ENCODE measurements at places on chromosomes 7 and 10.
A peak's percentile ranks its signal among the peaks of the same experiment; 100 is the strongest.

- no peaks in the 10 kb centered on the region for H3K4me1 ChIP-seq
- H3K4me3 ChIP-seq = no peak overlapping the region
- H3K27ac ChIP-seq = no peak overlapping the region
- no peaks in the 10 kb centered on the region for H3K36me3 ChIP-seq
- peak; percentile 21 for DNase-seq
Measured at GRCh38 chr10:123548770-123549169, 117.4 kb upstream of the GPR26 start.

DNA sequence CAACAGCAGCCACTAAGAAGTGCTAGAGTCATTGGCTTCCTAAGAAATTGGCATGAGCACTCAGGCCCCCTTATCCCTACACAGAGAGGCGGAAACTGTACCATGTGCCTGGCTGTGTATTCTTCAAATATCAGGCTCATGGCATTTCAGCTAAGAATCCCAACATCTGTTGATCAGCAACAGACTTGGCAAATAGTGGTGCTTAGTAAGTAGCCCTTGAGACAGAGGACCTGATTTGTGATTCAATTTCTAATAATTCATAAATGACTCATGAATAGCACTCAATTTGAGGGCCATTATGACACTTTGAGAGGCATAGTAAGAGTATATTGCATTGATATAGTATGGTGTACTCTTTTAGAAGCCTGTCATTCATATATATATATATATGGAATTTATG is 309.1 kb downstream of the LRMDA start:
- no peak overlapping the region for H3K4me3 ChIP-seq
- no peak overlapping the region for H3K27ac ChIP-seq
- no peaks in the 10 kb centered on the region for H3K27me3 ChIP-seq
- H3K36me3 ChIP-seq = no peaks in the 10 kb centered on the region
- H3K4me1 ChIP-seq = no peaks in the 10 kb centered on the region

- no peaks in the 10 kb centered on the region for H3K27me3 ChIP-seq
- H3K27ac ChIP-seq = no peak overlapping the region
- no peaks in the 10 kb centered on the region for H3K36me3 ChIP-seq
- H3K4me3 ChIP-seq = no peak overlapping the region
- DNase-seq = no peak
Measured at GRCh38 chr10:131751827-131752775, 148.7 kb upstream of the PPP2R2D start.

GRCh38 chr10:130960531-130960930 is 351.0 kb downstream of the TCERG1L start:
- H3K27ac ChIP-seq = no peak overlapping the region
- H3K36me3 ChIP-seq = no peaks in the 10 kb centered on the region
- H3K4me3 ChIP-seq = no peak overlapping the region

DNA sequence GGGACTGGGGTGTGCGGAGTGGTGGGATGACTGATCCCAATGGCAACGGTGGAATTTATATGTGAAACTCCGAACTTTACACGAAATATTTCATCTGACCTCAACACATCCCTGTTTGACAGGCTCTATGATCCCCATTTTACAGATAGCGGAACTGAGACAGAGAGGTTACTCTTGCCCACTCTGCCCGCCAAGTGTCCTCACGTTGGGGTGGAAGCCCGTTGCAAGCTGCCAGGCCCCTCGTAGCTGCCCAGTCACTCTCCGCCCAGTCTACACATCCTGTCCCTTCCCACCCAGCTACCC is 397 bp upstream of the NFE2L3 start:
- no peak overlapping the region for H3K4me3 ChIP-seq
- H3K36me3 ChIP-seq = no peaks in the 10 kb centered on the region
- H3K4me1 ChIP-seq = peaks cover 8% of the 10 kb centered on the region

Measured in liver (tissue), 10 donors.